ENCODE measurements at places on chromosomes 1 and 21. TPM values are rescaled to one million over a fixed set of nuclear protein-coding genes. Genes with fewer than 3 reads are reported as not detected.

Gene CD48
- total RNA-seq = 18.0 TPM

Gene PRMT6
- total RNA-seq = 27.7 TPM

Gene RGS4
- not detected for total RNA-seq

Gene ADIPOR1
- total RNA-seq = 51.7 TPM

Gene SSU72
- total RNA-seq = 54.7 TPM

Gene ASTN1
- total RNA-seq = under 0.01 TPM

Gene RBM11
- 4.3 TPM for total RNA-seq

Gene SELP
- 7.0 TPM for total RNA-seq

Gene ASCL5
- not detected for total RNA-seq

All from hematopoietic multipotent progenitor cell (in vitro differentiated cells).